ENCODE measurements at places on chromosomes 6 and 20.

DNA sequence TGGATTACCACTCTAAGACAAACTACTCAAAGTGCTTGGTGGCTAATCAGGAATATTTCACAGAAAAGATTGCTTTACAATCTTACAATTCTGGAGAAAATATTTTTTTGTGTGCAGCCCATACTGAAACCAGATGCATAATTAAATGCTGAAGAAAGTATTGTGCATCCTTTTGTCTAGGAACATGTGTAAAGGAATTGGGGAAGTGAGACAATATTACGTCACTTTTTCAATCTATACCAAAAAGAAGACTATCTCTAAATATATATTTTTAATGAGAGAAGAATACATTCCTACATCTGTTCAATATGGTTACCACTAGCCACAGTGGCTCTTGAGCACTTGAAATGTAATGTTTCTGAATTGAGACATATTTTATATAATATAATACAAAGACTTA is 992.5 kb upstream of the ADGRB3 start:
- no peak for DNase-seq

GRCh38 chr6:160379466-160379865 is 31.3 kb downstream of the SLC22A3 start:
- DNase-seq, result no peak

- no peak for DNase-seq
These were observed 574.0 kb upstream of the POU3F2 start for GRCh38 chr6:98260382-98260781.

- DNase-seq, result no peak
These were observed 174.6 kb downstream of the GJA10 start for GRCh38 chr6:90068703-90069523.

DNA sequence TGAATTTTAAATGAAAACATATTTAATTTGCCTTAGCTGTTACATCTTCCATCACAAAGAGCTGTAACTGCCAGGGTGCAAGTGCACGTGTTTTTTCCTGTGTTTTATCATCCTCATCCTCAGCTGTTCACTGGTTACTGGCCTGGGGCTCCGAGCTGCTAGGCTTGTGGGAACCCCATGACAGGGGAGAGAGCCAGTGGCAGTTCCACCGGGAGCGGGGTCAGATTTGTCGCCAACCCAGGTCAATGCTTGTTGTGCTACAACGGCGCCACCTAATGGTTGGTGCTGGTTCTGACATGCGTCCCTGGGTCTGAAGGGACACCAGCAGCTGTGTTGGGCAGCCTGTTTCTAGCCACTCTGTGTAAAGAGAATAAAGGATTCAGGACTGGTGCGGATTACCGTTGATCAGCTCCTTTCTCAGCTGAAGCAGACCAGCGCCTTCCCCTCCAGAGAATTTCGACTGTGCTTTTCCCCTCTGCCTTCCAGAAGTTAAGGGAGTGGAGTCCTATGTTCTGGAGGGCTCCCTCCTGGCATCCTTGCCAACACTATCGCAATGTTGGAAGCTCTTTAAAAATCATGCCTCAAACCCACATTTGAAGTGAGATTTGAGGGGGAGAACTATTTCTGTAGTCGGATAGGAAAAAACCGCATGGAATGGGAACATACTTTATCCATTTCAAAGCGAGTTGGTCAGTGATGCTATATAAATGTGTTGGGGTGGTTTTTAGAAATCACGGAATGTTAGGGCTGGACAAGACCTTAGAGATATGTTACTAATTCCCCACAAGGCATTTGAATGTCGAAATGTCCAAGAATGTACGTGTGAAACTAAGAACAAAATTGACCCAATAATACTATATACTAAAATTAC is 32.1 kb downstream of the SUMO4 start:
- DNase-seq, result peak; percentile 72

GRCh38 chr6:125804264-125804663 is 13.5 kb downstream of the NCOA7 start:
- DNase-seq, result no peak

- no peak for DNase-seq
These were observed 5.3 kb upstream of the PCK1 start for GRCh38 chr20:57555457-57556184.

GRCh38 chr20:51345601-51346101 is 196.9 kb downstream of the NFATC2 start:
- DNase-seq, result no peak

- no peak for DNase-seq
These were observed 6.3 kb downstream of the HMGN4 start for GRCh38 chr6:26544473-26544872.

GRCh38 chr6:321536-322258 is 29.4 kb downstream of the DUSP22 start:
- DNase-seq, result no peak

DNA sequence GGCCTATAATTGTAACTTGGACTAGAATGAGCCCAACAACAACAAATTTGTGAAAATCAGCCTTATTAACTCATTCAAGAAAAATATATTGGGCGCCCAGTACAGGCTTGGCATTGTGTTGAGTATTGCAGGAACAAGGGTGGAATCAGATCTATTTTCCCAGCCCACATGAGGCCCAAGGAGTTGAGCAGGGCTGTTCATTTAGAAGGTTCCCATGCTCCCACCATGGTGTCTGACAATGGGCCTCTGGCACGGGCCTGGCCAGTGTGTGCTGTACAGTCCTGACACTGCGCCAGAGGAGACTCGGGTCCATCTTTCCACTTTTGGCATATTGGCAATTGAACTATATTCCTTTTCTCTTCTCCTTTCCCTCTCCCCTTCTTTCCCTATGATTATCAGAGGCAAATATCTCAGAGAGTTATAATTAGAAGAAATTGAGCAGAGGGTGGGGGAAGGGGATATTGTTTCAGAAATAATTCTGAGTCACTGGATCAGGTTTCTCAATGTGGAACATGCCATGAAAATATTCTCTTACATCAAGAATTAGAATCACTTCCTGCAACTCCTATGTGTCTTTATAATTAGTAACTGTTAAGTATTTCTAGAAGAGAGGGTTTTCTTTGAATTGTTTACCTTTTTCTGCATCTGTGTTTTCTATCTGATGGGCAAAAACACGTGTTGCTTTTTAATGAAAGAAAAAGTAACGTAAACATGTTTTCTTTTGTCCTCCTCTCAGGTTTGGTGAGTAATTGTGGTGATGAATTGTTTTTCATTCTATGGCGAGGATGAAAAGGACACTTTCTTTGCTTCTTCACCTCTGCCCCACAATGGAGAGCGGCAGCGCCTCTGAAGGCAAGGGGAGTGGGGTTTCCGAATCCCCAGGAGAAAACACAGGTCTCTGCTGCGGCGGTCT is 209.4 kb downstream of the FOXA2 start:
- DNase-seq, result no peak

DNA sequence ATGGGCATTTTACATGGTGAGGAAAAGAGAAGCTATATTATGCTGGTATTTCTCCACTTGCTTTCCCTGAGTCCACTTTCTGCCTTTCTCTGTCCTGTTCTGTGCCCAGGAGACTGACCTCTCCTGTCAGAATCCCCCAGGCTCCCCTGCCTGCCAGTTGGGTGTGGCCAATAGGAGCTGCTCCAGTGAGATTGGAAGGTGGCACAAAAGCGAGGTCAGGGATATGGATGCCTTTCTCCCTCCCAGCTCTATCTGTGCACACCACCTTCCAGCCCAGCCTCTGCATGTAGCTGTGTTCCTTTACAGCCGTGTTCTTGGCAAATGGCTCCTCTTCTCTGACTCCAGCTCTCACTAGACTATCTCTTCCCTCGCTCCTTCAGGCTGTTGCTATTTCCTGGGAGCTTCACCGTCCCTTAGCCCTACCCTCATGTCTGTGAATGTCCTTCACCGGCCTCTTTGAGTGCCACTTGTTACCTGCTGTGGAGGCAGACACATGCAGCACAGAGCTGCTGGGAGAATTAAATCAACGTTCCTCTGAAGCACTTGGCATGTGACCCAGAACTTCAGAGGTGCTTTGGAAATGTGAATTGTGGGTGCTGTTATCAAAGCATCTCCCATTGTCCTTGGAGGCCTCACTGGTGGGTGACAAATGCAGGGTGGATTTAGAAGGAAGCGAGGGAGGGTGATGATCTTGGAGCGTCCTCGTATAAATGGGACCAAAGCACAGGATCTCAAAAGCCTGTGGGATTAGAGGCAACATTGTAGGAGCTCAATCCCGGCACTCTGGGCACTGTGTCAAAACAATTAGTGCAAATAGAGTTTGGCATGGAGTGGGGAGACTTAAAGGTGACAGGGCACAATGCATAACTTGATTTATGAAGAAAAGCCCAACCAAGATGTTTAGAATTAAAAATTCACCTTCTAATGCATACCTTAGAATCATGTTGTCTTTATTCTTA is 28.9 kb upstream of the RALGAPA2 start:
- no peak for DNase-seq

DNA sequence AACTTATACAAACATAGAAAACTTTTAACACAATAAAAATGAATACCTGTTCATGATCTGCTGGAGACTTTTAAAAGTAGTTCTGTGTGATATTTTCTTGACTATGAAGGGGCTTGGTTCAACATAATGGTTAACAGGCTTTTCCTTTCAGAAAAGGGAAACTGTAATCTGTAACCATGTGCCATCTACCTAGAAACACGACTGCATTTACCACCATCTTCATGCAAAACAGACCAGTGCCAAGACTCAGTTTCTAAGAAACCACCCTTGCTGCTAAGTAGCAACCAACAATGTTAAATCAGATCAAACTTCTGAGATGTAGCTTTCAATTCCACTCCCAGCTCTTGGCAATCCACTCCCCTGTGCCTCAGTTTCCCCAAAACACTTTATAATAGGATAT is 15.7 kb downstream of the STAU1 start:
- DNase-seq, result no peak

Measured in Panc1 (cell line).